Fibroblast of skin of abdomen (primary cell): ENCODE measurements at places on chromosomes 6 and 20.

GRCh38 chr20:60869625-60870024 lies 382.4 kb upstream of the CDH4 start:
- DNase-seq: peak; percentile 45

DNA sequence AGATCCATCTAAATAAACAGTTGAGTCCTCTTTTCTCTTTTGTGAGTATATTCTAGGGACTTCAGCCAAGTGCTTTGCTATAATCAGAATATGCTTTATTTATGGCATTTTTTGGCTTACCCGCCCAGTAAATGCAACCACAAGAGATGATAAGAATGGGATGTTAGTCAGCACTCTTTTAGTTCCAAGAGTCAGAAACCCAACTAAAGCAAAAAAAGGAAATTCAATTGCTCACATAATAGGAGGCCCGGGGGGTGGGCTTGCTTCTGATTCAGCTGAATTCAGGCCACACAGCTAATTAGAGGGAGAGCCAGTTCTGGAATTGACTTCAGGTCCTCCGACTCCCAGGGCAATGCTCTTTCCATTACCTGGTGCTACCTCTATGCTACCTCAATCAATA lies 250.6 kb downstream of the FARS2 start:
- peak; percentile 88 for DNase-seq

GRCh38 chr6:168226061-168226752 lies 93.4 kb downstream of the DACT2 start:
- no peak for DNase-seq

DNA sequence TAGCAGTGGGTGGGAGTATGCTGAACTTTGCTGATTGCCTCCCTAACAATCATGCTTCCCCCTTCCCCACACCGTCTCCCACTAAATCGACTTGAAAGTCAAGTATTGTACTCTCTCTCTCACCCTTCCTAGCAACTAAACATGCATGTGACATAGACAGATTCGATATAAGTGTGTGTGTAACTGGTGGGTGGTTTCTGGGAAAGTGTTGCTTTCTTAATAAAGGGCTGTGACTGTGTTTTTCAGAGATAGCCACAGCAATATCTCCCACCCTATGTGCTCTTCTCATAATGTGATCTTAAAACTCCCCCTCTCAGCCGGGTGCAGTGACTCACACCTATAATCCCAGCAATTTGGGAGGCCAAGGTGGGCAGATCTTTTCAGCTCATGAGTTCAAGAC lies 49.3 kb upstream of the E2F3 start:
- no peak for DNase-seq

- DNase-seq: no peak
Observed at GRCh38 chr6:109194880-109195279, 99.6 kb downstream of the CEP57L1 start.

- no peak for DNase-seq
Observed at GRCh38 chr6:39095578-39095977, 19.4 kb downstream of the SAYSD1 start.

GRCh38 chr6:35011096-35012041 lies 122.3 kb downstream of the ANKS1A start:
- no peak for DNase-seq

DNA sequence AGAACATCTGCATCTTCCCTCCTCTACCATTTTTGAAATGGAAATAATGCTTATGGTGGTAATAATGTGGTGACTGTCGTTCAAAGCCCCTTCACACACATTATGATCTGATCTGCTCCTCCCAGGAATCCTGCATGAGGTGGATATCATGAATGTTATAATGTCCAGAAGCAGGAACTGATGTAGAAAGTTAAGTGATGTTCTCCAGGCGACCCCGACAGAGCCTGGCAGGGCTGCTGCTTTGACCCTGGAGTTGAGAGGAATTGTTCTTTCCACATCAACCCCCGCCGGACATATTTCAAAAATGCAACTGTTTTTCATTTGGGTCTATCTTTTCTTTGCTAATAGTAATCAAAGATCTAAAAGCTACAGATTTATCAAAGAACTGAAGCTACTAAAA lies 131.6 kb downstream of the GMPR start:
- no peak for DNase-seq

GRCh38 chr6:108781419-108782100 lies 66.7 kb upstream of the ARMC2 start:
- DNase-seq: peak; percentile 49

- DNase-seq: no peak
Observed at GRCh38 chr6:166423781-166424180, 41.0 kb upstream of the MPC1 start.

DNA sequence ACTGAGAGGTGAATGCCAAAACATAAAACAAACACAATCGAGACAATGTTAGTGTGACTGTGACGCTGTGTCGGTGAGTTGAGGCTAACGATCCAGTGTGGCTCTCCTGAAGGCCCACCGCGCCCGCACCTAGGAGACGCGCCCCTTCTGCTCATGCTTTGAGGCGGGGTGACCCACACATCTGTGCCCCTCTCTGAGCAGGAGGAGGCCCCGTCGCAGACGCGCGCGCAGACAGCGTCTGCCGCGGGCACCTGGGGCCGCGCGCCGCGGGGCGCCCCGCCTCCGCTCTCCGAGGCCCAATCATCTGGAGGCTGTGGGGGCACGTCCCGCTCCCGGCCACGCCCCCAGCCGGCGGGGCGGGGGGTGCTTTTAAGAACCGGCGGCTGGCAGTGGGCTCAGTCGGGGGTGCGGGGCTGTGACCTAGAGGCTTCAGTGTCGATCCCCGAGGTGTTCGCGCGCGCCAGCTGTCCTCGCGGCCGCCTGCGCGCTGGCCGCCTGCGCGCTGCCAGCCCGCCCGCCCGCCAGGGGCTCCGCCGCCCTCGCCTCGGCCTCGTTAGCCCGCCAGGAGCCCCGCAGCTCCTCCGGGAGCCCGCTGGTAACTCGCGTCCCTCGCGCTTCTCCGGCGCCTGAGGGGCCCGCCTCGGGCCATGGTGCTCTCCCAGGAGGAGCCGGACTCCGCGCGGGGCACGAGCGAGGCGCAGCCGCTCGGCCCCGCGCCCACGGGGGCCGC lies at the start of gene SLC16A10:
Gene SLC16A10, plus strand, starts transcription at position 398 of the 730 bp plus-strand sequence. Its CDS starts 250 bp downstream, at position 648.
- peak; percentile 28 for DNase-seq

GRCh38 chr6:2737885-2738284 lies 12.8 kb downstream of the MYLK4 start:
- DNase-seq: no peak

GRCh38 chr20:21272679-21273078 lies 30.5 kb upstream of the XRN2 start:
- DNase-seq: no peak

GRCh38 chr6:45450831-45451230 lies 73.1 kb upstream of the SUPT3H start:
- no peak for DNase-seq

DNA sequence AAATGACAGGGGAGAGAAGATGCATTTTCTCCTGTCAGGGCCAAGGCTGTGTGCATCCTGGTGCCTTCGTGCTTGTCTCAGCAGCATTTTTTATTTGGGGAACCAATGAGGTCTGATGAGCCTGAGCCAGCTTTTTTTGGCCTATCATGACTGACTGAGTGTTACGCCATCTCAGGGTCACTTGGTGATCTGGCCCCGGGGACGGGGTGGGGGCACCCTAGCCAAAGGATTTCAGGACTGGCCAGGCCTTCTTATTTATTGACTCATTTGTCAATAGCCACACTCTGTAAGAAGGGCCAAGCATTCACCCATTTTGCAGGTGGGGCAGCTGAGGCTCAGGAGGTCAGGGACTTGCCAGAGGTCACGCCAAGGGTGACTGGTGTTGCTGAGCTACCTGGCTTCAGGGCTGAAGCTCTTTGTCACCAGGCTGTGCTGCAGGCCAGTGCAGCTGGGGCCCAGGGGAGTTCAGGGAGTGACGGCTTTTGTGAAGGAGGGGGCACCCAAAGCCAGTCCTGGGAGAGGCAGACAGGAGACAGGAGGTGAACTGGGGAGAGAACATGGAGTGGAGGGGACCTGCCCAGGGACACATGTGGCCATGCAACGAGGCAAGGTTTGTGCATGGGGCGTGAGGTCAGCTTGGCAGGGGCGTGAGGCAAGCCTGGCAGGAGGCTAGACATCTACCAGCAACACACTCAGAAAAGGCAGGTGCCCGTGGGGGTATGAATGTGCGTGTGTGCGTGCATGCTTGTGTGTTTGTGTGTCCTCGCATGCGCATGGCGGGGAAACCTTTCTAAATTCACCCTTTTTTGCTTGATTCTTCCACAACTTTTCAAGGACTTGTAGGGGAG lies 31.1 kb downstream of the VSTM2L start:
- DNase-seq: no peak

GRCh38 chr20:63265891-63266515 lies 6.6 kb upstream of the ARFGAP1 start:
- peak; percentile 55 for DNase-seq

DNA sequence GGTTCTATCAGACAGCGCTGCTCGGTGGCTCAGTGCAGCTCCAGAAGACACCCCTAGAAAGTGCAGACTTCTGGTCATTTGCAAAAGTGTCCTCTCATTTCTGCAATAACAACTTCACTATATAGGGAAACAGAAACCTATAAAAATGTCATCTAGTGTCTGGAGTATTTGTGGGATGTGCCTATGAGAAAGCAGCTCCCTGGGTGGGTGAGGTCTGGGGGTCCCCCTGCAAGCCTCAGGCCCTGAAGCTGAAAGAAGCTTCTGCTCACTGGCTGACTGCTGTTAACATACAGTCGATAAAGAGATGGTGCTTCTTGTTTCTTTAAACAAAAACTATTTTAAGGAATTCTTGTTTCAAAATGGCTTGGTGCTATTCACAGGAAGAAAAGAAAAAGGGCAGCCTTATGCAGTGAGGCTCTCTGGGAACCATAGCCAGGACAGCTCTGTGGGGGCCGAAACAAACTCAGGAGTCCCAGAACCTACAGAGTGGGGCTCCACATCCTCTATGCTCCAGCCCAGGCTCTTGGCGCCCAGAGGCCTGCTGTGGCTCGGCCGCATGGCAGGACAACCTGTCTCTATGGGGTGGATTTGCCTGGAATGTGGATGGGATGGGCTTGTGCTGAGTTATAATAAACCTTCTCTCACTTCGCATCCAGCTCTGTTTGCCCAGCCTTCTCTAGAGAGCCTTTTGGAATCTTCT lies 109.7 kb downstream of the BANF2 start:
- no peak for DNase-seq

DNA sequence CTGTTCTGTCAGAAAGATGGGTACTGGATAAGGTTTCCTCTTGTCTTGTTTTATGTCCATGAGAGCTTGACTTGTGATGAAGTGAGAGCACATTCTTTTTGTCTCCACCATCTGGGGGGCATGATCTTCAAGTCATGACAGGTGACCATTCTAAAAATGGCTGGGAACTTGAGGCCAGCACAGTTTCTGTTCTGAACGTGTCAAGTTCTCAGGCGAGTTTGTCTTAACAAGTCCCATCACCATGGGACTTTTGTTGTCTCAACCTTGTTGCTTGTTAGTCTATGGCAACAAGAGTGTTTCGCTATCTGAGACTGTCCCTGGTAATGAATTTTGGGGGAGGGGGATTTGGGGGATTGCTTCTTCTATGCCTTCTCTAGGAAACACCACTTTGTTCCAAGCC lies 25.6 kb upstream of the ENPP4 start:
- DNase-seq: no peak

- DNase-seq: no peak
Observed at GRCh38 chr6:33914645-33915044, 110.8 kb upstream of the MLN start.

DNA sequence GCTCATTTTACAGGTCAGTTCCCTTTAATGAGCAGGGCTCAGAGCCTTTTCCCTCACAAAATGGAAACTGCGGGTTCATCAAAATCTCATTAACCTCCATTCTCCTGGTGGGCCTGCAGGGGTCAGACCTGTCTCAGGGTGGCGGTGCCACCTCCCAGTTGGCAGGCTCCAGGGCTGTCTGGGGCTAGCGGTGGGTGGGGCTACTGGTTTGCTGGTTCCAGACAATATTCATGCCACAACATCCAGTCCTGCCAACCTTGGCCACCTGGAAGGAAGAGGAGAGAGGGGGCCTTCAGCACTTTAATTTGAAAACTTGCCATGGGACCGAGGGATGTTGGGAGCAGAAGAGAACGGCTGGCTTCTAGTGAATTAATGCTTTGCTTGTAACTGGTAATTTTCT lies 41.9 kb upstream of the CTNNBL1 start:
- peak; percentile 8 for DNase-seq

GRCh38 chr6:138571585-138572166 lies 72.4 kb upstream of the NHSL1 start:
- no peak for DNase-seq

- DNase-seq: no peak
Observed at GRCh38 chr20:6123649-6124014, 802 bp upstream of the FERMT1 start.

GRCh38 chr20:53664121-53664520 lies 70.5 kb upstream of the ZNF217 start:
- DNase-seq: peak; percentile 29

DNA sequence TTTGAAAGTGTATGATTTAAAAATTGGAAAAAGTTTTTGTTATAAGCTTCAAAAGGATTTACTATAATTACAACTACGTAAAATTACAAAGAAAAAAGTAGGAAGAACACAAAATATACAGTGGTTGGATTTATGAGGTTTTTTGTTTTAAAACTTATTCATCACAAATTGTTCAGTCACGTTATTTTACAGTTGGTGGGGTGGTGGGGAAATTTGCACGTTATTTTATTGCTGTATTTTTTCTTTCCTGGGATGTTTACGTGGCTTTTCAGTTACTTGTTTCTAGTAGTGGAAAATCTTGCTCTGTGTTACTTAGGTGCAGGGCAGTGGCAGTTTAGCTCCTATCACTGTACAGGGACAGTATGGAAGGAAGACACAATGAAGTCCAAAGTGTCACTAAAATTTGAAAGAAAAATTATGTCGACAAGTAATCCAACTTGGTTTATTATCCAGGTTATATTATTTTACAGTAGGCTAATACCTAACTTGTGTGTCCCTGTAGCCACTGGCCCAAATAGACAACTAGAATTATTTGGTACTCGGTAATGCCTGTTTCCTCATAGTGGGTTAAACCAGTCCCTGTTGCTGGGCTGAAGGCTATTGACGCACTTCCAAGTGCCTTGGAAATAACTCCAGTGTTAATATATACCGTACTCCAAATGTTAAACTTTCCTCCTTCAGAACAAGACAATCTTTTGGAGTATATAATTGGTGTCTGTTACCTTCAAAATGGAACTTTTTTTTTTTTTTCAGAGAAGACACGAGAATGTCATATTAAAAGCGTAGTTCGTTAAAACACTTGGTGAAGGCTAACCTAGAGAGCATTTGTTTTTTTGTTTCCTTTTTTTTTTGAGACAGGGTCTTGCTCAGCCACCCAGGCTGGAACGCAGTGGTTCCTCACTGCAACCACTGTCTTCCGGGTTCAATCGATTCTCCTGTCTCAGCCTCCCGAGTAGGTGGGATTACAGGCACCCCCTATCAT lies 4.6 kb downstream of the JARID2 start:
- DNase-seq: no peak

GRCh38 chr6:41331401-41332150 lies 3.8 kb upstream of the NCR2 start:
- no peak for DNase-seq
